ENCODE measurements at places on chromosomes 2 and 18.

GRCh38 chr2:185187421-185187820, 551.2 kb upstream of the FSIP2 start:
- DNase-seq: no peak

GRCh38 chr2:232485757-232486557, 1.7 kb downstream of the ECEL1 start:
- DNase-seq: no peak

DNA sequence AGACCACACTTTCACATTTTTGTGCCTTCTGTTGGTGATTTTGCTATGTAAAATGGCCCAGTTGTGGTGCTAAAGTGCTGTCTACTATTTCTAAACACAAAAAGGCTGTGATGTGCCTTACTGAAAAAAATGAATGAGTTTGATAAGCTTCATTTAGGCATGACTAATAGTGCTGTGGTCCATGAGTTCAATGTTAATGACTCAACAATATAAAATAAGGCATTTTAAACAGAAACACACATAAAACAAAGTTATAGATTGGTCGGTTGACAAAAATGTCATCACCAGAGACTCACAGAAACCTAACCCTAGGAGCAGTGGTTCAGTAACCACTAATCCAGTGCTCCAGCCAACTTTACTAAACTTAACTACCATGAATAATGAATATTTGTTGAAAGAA, 160.0 kb downstream of the DNAH6 start:
- DNase-seq: no peak

GRCh38 chr2:36246320-36246990, 109.1 kb upstream of the CRIM1 start:
- no peak for DNase-seq

DNA sequence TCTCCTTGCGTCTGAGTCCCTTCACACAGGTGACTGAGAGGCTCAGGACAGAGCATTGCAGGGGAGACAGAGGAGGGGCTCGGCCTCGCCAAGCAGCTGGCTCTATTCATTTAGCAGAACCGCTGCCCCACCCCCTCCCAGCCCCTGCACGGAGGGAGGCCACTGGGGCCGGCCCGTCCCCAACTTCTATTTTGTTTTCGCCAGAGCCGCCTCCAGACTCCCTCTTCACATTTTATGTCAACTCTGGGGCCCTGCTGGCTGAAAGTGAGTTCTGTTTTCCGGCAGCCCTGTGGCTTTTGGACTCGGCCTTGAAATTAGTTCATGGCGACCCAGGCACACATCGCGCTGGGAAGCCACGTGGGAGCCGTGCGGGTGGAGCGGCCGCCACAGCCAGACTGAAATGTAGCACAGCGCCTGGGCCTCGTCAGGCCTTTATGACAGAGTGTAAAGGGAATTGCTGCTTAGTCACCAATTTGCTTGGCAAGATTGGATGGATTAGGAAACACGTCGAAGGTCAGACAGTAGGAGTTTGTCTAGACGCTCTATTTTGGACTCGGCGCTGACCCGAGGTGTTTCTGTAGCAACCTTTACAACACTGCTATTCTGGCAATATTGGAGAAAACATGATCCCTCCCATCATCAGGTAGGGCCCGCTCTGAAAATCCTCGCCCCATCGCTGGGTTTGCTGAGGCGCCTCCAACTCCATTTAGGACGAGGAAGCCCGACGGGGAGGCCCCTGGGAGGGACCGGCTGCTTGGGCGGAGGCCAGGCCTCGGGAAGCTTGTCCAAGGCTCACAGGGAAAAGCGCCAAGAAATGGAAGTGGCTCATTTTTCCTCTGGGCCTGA, 90.7 kb upstream of the CTDP1 start:
- DNase-seq: peak; percentile 77

DNA sequence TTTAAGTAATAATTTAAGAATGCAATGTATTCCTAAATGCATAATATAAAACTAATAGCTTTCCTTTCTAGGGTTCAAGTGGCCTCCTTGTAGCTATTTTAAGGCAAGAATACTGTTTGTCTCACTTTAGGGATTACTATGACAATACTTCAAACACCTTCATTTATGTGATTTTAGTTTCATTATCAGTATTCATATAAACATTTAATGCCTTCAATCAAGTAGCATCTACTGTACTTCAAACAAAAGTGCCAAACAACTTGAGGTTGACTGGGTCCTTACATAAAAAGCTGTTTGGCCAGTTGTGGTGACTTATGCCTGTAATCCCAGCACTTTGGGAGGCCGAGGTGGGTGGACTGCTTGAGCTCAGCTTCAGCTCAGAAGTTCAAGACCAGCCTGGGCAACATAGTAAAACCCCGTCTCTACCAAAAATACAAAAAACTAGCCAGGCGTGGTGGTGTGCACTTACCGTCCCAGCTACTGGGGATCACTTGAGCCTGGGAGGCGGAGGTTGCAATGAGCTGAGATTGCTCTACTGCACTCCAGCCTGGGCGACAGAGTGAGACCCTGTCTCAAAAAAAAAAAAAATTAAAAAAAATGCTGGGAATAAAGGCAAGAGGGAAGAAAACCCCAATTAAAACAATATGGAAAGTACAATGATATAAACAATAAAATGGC, 9.3 kb downstream of the MEX3C start:
- DNase-seq: no peak

- DNase-seq: no peak
Observed at GRCh38 chr2:10650761-10651160, 39.0 kb downstream of the NOL10 start.

DNA sequence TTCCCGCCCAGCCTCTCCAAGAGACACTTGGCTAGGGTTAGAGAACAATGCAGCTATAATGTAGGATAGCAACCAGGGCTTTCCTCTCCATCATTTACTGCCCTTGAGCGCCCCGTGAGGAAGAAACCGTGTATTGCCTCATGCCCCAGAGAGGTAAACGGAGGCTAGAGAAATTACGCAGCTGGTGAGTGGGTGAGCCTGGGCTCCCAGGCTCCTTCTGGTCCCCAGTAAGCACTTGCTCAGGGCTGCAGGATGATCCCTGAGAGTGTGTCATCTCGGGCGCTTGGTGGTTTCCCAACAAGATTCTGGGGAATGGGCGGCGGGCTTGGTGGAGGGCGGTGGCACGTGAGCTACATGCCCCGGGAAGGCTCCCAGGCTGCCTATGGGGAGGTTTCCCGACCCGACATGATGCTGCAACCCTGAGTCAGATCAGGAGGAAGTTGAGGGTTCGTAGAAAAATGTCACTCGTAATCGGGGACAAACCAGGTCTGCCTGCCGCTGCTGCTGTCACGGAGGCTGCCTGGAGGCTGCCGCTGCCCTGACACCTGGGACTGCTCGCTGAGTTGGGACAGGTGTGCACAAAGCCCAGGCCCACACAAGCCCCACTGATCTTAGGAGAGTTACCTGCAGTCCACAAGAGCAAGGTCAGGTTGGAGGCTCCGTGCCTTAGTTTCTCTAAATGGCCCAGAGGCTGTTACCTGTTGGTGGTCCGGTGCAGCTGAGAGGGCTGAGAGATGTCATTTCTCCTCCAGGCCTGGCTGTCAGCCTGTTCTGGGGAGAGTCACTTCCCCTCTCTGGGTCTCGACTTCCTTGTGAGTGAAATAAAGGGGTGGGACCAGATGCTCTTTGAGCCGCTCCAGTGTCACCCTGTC, at the start of gene GPR55:
TSS of gene GPR55 (minus strand) at position 773 of the 872 bp plus-strand sequence. CDS start 14,280 bp downstream, outside the sequence.
- DNase-seq: no peak

DNA sequence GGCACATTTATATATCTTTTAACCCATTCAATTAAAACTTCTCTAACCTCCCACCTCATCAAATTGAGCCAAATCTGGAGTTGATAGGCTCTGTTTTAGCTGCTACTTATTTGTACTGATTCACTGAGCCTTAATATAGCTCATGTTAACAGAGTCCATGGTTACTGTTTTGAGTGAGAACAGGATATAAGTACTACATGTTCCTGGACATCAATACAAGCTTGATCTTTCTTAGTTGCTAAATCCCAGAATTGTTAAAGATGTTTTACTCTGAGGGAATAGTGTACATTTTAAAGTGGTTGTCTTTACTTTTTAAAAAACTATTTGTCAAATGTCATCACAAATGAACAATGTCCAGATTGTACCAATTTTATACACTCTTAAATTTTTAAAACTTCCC, 157.7 kb downstream of the RPRM start:
- no peak for DNase-seq

GRCh38 chr18:9058406-9058805, 44.1 kb upstream of the NDUFV2 start:
- DNase-seq: no peak

- DNase-seq: no peak
Observed at GRCh38 chr18:32095192-32095899, 3.7 kb downstream of the RNF138 start.

DNA sequence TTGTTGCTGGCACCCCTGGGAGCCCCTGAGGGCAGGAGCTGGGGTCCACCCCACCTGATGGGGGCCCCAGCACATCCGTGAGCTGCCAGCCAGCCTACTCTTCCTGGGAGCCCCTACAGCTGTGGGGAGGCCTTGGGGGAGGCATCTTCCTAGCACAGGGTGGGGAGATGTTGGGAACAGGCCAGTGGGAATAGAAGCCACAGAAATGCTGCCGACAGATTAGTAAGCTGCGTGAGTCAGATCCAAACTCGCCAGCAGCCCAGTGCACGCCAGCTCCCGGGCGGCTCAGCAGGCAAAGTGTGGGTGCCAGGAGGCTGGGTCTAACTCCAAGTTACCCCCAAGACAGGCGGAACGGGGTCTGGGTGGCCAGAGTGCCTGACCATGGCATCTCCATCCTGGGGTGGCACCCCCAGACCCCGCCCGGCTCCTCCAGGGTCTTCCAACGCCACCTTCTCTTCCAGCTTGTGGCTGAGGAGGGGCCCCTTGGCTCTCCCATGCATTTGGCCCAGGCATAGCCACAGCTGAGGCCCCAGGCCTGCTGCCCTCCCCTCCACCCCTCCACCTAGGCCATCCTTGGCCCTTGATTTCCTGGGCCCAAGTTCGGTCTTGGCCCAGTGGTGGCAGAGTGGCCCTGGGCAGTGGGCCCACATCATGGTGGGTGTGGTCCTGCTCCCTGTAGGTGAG, 15.3 kb downstream of the CROCC2 start:
- DNase-seq: peak; percentile 89

GRCh38 chr2:37604716-37605115, 66.7 kb downstream of the CDC42EP3 start:
- DNase-seq: no peak

GRCh38 chr18:72174972-72175649, 369.0 kb downstream of the CBLN2 start:
- DNase-seq: peak; percentile 63

GRCh38 chr2:147204102-147204501, 640.7 kb upstream of the ACVR2A start:
- no peak for DNase-seq

GRCh38 chr2:70643715-70644114, 90.1 kb upstream of the TGFA start:
- DNase-seq: no peak

DNA sequence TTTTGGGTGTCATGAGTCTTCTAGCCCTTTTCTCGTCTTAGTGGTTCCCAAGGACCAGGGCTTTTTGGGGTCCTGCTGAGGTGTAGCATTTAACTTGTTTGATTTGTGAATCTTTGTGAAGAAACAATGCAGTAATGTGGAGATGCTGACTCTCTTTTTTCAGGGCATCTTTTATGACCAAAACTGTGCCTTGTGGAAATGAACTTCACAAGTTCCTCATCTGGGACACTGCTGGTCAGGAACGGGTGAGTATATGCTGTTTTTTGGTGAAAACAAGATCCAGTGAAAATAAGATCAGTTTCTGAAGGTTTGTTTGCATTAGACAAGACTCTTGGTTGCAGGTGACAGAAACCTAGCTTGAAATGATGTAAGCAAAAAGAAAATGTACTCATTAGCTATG, 83.9 kb downstream of the RAB31 start:
- DNase-seq: no peak

DNA sequence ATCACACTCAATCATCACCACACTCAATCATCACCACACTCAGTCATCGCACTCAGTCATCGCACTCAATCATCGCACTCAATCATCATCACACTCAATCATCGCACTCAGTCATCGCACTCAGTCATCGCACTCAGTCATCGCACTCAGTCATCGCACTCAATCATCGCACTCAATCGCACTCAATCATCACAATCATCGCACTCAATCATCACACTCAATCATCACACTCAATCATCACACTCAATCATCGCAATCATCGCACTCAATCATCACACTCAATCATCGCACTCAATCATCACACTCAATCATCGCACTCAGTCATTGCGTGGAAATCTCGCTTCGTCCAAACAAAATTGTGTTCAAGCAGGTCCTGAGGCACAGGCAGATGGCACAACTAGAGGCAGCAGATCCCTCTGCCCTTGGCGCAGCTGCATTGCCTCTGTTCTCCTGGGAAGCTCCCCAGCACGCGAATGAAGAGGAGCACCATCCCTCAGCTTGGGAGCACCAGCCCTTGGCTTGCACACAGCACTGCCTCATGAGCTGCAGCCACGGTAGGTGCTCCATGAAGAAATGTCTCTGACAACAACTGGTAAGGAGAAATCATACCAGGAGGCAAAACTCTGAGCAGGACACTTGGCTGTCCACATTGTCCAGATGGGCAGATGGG, 108.1 kb downstream of the EIPR1 start:
- DNase-seq: no peak

GRCh38 chr2:143399631-143400069, 270.4 kb downstream of the ARHGAP15 start:
- peak; percentile 14 for DNase-seq

DNA sequence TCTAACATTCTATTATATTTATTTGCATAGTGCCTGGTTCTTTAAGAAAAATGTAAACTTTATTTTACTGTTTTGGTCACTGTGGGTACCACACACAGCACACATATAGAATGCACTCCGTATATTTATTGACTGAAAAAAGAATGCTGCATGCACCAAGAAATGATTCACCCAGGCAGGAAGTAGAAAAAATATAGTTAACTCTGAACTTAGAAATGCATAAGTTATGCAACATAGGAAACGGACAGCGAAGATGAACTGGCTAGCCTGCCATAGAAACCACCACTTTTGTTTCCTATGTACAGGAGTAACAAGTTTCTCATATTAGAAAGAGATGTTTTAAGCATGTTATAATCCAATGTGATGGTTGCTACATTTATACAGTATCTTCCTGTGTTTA, 635.8 kb downstream of the DSC3 start:
- no peak for DNase-seq

- peak; percentile 74 for DNase-seq
Observed at GRCh38 chr2:226721541-226721940, 78.1 kb downstream of the IRS1 start.

GRCh38 chr18:26621161-26622026, 73.0 kb upstream of the KCTD1 start:
- DNase-seq: no peak

DNA sequence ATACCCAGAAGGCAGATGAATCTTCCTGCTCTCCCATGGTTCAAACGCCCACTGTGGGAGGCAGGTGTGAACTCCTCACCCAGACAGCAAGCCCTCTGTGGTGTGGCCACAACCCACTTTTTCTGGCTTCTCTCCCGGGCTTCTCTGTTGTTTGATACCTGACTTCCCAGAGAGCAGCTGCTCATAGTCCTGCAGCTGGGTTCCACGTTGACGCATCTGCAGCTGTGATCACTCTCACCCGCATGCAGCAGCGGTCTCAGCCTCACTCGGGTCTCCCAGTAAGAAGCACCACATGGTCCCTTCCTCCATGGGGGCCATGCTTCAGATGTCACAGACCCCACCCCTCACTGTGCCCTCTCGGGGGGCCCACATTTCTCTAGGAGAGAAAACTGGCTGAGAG, 3.5 kb downstream of the ASPRV1 start:
- no peak for DNase-seq
